Stimulated activated naive CD4-positive, alpha-beta T cell (primary cell): ENCODE measurements at places on chromosomes 5 and 9.

- no peak for DNase-seq
Measured at GRCh38 chr9:91905237-91905650, 44.8 kb downstream of the ROR2 start.

GRCh38 chr5:158423623-158424200 is 564.8 kb upstream of the CLINT1 start:
- no peak for DNase-seq

DNA sequence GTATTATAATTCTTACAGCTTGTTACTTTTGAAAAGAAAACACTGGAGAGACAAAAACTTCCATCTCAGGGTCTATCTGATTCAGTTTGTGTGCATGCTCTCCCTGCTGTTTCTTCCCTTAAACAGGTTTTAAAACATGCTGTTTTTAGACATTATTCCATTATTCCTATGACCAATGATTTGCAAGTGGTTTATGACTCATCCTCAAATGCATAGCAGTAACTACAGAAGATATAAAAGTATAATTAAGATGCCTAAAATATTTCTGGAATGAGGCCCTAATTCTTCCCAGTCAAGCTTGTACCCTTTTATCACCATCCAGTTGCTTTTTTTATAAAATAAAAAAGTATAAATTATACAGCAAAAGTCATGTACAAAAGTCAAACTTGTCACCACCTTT is 3.7 kb downstream of the DTWD2 start:
- no peak for DNase-seq

- DNase-seq: no peak
Measured at GRCh38 chr5:143101725-143102386, 301.6 kb downstream of the NR3C1 start.

GRCh38 chr5:37206736-37207135 is 42.4 kb downstream of the CPLANE1 start:
- no peak for DNase-seq

- DNase-seq: no peak
Measured at GRCh38 chr5:76527685-76528161, 95.5 kb downstream of the F2RL2 start.

DNA sequence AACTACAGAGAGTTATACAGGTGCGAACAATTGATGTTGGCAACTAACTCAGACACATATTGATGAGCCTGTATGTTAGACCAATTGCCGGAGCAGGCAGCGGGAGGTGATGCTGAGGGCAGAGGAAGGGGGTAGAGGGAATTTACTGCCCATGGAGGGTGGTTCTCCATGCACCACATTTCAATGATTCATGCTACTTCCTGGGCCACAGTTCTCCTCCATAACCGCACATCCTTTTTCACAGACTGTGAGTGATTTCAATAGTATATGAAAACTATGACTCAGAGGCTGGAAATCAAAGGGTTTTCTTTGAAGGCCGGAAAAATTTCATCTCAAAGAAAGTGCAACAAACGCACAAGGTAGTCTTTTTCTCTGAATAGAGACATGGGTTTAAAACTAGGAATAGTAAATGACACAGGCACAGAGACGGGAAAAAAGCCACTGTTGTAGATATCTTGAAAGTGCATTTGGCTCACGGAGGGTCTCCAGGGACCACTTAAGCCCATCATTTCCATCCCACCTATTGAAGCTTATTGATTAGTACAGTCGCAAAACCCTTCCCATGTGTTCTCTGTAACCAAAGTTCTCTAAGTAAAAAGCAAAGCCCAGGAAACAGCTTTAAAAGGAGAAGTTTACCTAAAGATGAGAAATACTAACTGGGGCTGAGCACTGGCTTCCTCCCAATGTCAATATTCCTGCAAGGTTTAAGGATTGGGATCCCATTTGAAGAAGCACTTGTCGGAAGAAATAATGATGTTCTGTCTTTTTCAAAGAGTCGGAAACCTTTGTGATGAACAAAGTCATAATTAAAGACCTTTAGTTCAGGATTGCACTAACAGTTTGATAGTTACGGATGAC is 28.0 kb upstream of the ADAM19 start:
- peak; percentile 29 for DNase-seq
